Endothelial cell of umbilical vein (primary cell): ENCODE measurements at places on chromosomes 7 and 10. TPM values are rescaled to one million over a fixed set of nuclear protein-coding genes. Genes with fewer than 3 reads are reported as not detected.

DNA sequence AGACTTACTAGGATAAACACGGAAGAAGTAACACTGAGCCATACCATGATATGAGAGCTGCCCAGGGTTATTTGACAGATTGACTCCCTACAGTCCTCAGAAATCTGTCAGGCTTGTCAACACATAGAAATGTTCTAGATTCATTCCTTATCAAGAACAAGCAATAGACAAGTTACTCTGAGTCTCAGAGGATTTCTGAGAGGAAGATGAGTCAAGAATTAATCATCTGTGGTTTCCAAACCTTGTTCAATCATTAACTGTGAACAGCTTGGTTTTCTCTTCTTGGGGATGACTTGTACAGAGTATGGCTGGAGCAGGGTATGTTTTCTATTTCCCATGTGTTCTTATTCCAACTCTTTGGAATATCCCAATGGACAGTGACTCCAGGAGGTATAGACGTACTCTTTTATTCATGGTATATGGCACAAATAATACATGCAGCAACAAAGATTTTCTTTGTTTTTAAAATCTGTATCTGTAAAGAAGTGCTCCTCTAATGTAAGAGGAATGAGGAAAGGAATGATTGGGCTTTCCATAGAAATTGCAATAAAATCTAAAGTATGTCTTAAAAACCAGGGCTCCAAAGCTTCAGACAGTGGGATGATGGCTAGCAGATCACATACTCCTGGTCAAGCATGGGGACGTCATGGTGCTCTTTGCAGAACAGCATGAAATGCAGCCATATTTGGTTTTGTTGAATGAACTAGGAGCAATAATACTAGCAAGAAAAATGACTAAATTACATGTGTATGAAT, 11.9 kb upstream of the SFR1 start:
- peak; percentile 62 for DNase-seq
- no peak overlapping the region for H3K4me3 ChIP-seq
- no peaks in the 10 kb centered on the region for H3K36me3 ChIP-seq
- peaks cover 19% of the 10 kb centered on the region for H3K4me1 ChIP-seq
- no peaks in the 10 kb centered on the region for H3K27me3 ChIP-seq

Gene PRRT4
- total RNA-seq = not detected in 2 replicates

Gene CYP3A7
- total RNA-seq = not detected in 2 replicates

Gene CFAP43
- not detected in 2 replicates for total RNA-seq

DNA sequence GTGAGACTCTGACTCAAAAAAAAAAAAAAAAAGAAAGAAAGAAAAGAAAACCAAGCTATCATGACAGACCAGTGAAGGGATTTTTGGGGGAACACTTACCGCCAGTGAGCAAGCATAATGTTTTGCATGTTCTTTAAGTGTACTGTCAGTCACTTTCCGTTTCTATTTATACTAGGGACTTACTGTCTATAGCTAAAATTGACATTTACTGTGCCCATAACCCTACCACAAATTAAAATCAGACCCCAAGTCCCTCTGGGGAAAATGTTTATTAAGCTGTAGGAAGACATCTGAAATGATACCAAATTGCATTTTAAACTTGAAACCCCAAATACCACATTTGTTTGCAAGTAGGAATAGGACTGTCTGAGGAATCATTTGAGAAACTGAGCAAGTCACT, 252.8 kb downstream of the TRIL start:
- no peaks in the 10 kb centered on the region for H3K27me3 ChIP-seq
- no peak overlapping the region for H3K4me3 ChIP-seq
- H3K4me1 ChIP-seq = no peaks in the 10 kb centered on the region
- H3K36me3 ChIP-seq = no peaks in the 10 kb centered on the region
- no peak for DNase-seq
- no peak overlapping the region for H3K27ac ChIP-seq

DNA sequence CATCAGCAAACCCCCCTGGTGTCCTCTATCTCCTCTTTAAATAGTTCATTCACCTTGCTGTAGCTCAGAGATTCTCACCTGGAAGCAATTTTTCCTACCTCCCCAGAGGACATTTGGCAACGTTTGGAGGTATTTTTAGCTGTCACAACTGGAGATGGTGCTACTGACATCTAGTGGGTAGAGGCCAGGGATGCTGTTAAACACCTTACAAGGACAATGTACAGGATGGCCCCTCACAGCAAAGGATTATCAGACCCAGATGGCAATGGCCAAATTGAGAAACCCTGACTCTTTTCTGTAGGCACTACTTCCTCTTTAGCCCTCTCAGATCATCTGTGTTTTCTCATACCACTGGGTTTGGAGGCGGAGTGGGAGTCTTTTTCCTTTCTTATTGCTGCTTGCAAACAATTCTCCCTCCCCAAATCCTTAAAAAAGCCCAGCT, 13.2 kb upstream of the TRA2A start:
- no peak for DNase-seq
- H3K4me3 ChIP-seq = no peak overlapping the region
- peaks cover 2% of the 10 kb centered on the region for H3K27me3 ChIP-seq
- no peaks in the 10 kb centered on the region for H3K36me3 ChIP-seq
- no peak overlapping the region for H3K27ac ChIP-seq
- H3K4me1 ChIP-seq = no peaks in the 10 kb centered on the region

DNA sequence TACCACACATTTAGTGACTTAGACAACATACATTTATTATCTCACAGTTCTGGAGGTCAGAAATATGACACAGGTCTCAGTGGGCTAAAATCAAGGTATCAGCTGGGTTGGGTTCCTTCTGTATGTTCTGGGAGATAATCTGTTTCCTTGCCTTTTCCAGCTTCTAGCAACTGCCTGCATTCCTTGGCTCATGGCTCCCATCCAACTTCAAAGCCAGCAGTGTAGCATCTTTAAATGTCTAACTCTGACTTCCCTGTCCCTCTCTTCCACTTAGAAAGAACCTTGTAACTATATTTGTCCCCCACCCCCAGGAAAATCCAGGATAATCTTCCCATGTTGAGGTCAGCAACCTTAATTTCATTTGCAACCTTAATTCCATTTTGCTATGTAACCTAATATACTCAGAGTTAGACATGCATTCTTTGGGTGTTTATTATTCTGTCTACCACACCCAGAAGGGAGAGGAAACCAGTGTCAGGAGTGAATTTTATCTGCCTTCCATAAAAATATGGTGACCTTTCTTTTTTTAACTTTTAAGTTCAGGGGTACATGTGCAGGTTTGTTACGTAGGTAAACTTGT, 57.3 kb upstream of the SMIM30 start:
- DNase-seq = no peak
- no peaks in the 10 kb centered on the region for H3K27me3 ChIP-seq
- no peaks in the 10 kb centered on the region for H3K4me1 ChIP-seq

DNA sequence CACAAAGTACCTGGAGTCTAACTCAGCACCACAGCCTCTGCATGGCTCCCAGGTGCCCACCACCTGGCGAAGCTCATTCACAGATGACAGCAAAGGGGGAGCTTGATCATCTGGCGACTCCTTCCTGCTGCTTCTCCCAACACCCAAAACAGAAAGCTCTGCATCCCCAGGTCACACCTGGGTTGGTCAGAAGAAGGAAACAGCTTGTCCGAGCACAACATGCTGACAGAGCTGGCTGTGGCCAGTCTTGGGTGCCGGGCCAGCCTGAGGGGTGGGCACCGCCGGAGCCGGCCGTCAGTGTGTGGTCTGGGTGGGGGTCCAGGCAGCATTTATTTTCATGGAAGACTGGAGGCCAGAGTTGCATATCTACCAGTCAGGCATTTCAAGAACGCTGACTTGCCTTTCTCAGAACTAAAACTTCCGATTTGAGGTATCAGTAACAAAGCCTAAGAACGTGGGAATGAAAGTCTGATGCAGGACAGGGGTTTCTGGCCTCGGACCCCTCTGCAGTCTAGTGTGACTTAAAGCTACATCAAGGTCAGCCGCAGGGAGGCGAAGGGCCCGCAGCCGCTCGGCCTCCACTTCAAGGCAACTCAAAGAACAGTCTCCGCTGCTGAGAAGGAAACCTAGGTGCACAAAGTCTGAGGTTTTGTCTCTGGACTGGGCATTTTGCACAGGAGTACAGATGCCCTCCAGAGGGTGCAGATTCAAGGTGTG, 109.6 kb downstream of the CYTH3 start:
- H3K27me3 ChIP-seq = no peaks in the 10 kb centered on the region
- no peak overlapping the region for H3K27ac ChIP-seq
- peaks cover 7% of the 10 kb centered on the region for H3K36me3 ChIP-seq
- no peak for DNase-seq
- H3K4me3 ChIP-seq = no peak overlapping the region
- no peaks in the 10 kb centered on the region for H3K4me1 ChIP-seq

DNA sequence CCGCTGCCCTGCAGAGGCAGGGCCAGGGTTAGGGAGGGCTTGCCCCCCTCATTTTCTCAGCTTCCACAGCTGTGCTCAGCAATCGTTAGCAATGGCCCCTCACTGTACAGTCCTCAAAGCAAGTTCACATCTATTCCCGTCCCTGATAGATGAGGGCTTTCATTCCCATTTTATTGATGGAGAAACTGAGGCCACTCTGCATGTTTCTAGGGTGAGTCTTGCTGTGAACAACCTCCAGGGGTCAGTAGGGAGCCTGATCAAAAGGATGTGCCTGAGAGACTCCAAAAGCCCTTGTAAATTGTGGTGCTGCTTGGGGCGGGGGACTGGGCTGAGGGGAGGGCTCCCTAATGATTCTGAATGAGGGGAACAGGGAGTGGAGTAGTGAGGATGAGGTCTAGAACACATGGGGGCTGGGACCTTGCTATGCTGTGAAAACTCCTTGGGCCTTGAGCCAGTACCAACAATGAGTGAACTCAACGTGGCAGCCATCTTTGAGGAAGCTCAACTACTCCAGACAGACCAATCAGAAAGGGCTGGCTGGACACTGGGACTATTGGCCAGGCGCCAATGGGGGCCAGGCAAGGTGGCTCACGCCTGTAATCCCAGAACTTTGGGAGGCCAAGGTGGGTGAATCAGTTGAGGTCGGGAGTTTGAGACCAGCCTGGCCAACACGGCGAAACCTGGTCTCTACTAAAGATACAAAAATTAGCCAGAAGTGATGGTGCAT, 6.7 kb upstream of the GRIFIN start:
- H3K27ac ChIP-seq = no peak overlapping the region
- no peaks in the 10 kb centered on the region for H3K27me3 ChIP-seq
- DNase-seq = no peak
- H3K4me1 ChIP-seq = no peaks in the 10 kb centered on the region
- H3K36me3 ChIP-seq = no peaks in the 10 kb centered on the region

Gene CC2D2B
- 0.53 and 1.2 TPM in 2 replicates for total RNA-seq

DNA sequence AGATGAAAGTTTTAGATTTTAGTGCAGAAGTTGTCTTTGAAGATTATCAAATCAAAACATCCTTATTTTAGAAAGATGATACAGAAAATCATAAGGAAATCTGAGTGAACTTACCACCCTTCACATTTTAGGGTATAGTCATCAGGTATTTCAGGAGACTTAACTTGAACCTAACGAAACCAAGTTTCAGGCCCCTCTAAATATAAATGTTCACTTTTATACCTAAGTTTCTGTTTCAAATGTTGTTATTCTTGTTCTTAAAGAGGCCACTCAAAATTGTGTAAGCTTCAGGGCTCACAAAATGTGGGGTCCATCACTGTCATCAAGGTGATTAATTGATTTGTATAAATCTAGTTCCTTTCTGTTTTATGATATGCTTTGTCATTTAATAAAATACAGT, 216.2 kb downstream of the KIAA1217 start:
- H3K36me3 ChIP-seq = no peaks in the 10 kb centered on the region
- H3K4me1 ChIP-seq = no peaks in the 10 kb centered on the region
- H3K27me3 ChIP-seq = no peaks in the 10 kb centered on the region
- H3K4me3 ChIP-seq = no peak overlapping the region
- no peak for DNase-seq

DNA sequence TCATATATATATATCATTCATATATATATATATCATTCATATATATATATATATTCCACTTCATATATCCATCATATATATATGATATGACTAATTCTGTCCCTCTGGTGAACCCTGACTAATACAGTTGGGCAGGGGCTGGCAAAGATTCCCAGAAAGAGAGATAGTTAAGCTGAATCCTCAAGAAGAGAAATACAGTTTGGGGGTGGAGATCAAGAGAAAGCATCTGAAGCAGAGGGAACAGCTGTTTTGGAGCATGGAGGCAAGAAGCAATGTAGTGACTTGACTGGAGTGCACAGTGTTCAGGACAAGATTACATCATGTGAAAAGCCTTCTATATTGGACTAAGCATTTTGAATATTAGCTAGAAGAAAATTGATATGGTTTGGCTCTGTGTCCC, 540.7 kb downstream of the MAGI2 start:
- H3K27ac ChIP-seq = no peak overlapping the region
- H3K4me3 ChIP-seq = no peak overlapping the region
- no peak for DNase-seq
- H3K4me1 ChIP-seq = no peaks in the 10 kb centered on the region

- no peaks in the 10 kb centered on the region for H3K36me3 ChIP-seq
- no peak overlapping the region for H3K4me3 ChIP-seq
- H3K27ac ChIP-seq = no peak overlapping the region
- no peaks in the 10 kb centered on the region for H3K4me1 ChIP-seq
- no peak for DNase-seq
Observed at GRCh38 chr10:99540306-99540656, 7.5 kb downstream of the NKX2-3 start.

DNA sequence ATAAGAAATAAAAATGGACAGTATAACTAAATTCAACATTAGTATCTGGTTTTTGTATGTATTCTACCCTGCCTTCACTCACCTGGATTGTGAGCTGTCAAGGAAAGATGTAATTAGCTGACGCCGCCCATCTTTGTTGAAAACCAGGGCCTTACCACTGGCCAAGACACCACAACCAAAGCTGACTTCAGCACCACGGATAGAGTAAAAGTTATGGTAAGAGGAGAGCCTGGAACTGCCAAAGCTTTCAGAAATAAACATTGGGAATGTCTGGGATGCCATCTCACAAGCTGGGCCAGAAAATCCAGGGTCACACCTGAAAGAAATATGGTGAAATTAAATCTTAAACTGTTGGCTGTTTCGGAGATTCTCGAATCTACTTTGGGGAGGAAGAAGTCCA, 190.1 kb upstream of the SLC26A5 start:
- H3K4me1 ChIP-seq = peaks cover 22% of the 10 kb centered on the region
- no peaks in the 10 kb centered on the region for H3K27me3 ChIP-seq
- DNase-seq = peak; percentile 21
- H3K36me3 ChIP-seq = no peaks in the 10 kb centered on the region
- no peak overlapping the region for H3K4me3 ChIP-seq
- H3K27ac ChIP-seq = no peak overlapping the region

Gene SPDYE16
- total RNA-seq = 0.22 TPM in 1 of 2 replicates, not detected in the other

Gene OPALIN
- not detected in 2 replicates for total RNA-seq
